ENCODE measurements at places on chromosomes 1 and 21.

DNA sequence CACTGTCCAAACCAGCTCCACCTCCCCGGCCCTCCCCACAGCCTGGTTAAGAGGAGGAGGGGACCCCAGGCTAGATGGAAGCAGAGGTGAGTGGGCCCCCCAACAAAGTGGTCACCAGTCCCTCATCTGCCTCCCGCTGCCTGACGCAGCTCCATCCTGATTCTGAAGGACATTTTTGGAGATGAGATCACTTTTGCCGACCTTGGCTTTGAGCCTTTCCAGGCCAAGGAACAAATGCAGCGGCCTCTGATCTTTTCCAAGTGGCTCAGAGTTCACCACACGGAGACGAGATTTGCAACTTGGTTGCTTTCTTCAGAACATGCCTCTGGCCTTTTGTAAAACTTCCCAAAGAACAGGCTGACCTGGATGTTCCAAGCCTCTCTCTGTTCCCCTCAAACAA is 223.1 kb downstream of the NPHP4 start:
- DNase-seq: no peak

DNA sequence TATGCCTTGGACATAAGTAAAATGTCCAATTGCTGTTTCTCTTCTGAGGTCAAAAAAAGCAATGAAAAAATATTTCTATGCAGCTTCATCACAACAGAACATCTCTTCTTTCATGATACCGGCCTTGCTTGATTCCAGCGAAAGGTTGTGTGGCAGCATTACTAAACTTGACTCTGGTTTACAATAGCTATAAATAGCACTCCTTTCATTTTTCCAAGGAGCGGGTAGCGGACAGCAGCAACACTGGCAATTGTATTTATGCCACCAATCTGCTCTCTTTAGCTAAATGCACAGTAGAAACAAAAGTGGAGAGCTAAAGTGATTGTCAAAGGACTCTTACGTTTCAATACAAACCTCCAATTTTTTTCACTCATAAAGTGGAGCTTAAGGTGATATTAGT is 7.5 kb upstream of the DAB1 start:
- DNase-seq: no peak

DNA sequence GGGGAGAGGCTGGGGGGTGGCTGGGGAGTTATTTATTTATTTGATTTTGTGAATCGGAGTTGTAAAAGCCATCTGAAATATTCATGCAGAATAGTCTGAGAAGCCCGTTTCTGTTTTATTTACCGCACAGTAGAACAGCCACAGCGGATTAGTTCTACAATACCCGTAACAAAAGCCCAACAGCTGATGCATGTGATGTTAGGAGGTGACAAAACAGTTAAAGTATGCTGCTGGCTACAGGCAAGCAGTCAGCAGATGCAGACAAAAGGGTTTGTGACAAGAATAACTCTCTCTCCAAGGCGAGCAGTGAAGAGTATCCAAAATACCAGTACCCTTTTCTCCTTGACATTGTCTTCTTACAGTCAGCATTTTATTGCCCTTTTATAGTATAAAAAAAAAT is 42.0 kb downstream of the PROX1 start:
- no peak for DNase-seq

DNA sequence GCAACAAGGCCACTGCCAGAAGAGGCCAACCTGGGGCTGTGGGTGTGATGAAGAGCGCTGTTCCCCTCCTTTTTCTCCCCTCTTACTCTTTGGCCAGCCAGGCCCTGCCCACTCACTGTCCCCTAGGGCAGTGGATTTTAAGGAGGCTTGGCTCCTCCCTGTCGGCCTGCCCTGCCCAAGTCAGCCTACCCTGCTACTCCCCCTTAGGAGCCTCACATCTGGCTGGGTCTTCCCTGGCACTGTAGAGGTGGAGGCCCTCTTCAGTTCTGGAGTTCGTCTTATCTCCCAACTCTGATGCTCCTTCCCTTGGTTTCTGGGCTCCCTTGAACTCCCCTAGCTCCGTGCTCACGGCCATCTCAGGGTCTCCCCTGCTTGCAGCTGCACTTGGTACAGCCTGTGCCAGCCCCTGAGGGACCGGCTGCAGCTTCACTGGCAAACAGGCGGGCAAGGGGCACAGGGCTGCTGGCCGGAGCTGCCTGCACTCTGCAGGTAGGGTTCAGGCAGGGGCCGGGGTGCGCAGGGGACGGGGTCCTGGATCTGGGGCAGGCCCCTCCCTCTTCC is 4.0 kb downstream of the AMPD2 start:
- DNase-seq: no peak

DNA sequence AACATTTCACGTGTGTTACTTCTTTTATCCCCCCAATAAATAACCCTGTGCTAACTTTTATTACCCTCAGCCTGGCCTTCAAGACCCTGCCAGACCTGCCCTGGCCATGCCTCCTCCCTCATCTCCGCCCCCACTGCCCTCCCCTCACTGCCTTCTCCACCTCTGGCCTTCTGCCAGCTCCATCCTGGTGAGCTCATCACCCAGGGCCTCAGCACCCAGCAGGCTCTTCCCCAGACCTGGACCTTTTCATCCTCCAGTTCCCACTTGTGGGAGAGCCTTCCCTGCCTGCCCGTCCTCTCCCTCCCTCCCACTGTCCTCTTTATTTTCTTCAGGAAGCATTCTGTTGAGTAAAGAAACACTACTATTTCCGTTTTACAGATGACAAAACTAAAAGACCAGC is 72.0 kb downstream of the SLC66A1 start:
- no peak for DNase-seq

DNA sequence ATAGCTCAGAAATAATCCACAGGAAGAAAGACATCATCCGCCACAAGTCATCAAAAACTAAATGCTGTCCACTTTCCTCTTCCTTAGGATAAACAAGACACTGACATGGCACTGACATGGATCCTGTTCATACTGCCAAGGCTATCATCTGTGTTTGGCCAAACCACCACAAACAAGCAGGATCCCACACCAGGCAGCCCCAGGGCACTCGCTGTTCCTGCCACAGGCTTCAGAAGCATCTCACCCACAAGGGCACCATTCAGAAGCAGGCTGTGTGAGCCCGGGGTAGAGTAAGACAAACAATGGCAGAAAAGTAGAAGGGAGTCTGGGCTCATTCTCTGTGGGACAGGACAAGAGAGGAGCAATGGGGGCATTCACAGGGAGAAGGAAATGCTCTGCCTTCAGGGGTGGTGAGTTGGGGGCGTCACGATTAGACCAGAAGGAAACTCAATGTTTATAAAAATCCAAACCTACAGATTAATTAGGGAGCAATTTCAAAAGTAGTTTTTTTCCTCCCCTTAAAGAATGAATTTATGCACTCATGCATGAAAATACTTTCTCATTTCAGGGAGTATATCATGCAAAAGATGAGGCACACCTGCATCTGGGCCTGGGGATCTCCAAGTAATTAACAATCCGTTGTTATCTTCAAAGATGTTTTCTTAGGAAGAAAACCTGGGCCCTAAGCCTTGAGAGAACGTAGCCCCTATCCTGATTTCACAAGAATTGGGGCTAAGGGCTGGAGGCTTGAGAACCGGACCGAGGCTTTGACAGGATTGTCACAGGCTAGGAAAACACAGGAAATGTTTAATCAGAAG is 43.3 kb upstream of the ATP1A1 start:
- DNase-seq: no peak

DNA sequence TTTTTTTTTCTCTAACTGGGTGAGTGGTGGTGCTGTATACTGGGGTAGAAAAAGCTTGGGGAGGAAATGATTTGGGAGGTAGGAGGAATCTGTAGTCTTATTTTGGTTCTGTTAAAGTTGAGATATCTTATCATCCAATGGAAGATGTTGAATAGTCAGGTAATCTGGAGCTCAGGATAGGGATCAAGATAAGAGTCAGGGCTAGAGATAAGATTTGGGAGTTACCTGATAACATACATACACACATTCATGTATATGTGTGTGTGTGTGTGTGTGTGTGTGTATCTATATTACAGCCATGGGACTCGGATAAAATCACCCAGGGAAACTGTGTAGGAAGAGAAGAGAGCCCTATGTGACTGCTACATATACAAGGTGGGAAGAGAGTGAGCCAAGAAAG is 8.1 kb downstream of the PCAT6 start:
- DNase-seq: no peak

GRCh38 chr1:184716158-184716557 is 38.5 kb downstream of the EDEM3 start:
- DNase-seq: no peak

DNA sequence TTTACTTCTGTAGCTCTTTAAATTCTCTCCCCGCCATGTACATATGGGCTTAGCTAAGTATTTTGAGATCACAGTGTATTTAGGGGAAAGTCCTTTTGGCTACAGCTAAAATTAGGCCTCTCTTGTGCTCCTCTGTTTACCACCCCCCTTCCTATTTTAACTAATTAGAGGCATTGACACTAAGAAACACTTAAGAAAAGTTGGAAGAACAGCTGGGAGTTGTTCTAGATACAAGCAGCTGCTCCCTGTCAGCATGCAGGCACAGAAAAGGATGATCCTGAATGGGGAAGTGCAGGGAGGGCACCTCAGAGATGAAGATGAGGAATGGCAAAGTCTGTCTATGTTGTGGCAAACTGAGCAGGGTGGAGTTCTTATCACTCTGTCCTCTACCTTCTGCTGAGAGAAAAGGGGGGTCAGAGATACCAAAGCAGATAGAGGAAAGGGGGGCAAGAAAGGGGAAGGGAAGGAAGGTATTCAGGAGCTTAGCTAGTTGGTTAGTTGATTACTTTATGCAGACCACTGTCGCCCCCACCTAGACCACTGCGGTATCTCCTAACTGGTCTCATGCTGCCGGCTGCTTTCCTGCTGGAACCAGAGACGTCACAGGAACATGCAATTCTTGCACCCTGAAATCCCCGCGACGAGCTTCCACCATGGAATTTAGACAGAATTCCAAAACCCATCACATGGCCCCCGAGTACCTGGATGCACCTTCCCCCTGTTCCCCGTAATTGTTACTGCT is 82.4 kb upstream of the HOOK1 start:
- no peak for DNase-seq

GRCh38 chr21:24420689-24421088 is 1186.6 kb downstream of the MRPL39 start:
- no peak for DNase-seq

- DNase-seq: no peak
Observed at GRCh38 chr1:91949356-91949699, at the start of gene BRDT. BRDT (plus strand) TSS chr1:91949401; CDS start chr1:91962755, 13,354 bp downstream.

DNA sequence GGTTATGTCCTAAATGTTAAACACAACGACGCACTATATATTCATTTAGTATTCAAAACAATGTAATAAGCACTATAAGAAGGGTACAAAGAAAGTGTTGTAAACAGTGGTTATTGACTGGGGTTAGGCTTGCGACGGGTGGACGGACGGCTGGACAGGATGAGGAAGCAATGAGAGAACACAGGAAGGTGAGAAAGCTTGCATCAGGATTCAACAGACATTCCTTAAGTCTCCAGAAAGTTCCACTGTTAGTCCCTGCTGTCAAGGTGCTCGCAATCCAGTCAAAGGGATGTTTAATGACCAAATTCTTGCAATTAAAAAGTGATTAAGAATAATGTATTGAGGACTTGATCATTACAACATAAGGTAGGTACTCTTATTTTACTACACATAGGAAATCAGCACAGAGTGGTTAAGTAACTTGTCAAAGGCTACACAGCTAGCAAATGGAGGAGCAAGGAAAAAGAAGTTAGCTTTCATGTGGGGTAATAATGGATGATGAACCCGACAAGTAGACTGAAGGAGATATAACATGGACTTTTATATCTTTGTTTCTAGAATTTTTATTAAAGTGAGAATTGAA is 994 bp upstream of the ACBD6 start:
- DNase-seq: no peak

DNA sequence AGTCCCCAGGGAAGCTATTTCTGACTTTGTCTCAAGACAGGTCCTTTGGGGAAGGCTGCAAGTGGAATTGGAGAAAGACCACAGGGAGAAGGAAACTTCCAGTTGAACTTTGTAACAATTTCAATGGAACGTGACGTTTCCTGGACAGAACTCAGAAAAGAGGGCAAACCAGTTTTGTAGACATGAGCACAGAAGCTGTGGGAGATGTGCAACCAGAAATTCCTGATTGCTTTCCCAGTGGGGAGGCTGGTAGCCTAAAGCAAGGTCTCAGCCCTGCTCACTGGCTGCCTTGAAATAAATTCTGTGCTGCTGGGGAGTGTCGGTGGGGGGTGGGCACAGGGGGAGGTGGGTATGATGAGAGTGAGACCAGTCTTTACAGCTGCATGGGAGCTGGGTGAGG is 1206.7 kb upstream of the ADGRL2 start:
- DNase-seq: no peak

DNA sequence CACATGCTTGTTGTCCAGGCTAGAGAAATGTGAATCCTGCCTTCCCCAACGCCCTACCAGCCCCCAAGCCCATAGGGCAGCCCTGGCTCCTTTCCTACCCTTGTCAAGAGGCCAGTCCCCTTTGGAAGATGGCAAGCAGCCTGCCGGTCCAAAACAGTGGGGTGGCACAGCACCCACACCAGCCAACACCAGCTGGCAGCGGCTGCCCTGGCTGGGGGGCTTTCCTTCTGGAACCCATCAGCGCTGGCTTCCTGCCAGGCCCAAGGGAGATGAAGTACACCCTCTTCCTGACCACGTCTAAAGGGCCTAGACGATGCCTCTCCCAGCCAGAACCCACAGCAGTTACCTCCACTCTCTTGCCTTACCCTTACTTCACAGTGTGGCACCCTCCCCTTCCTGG is 24.2 kb downstream of the KCNN3 start:
- no peak for DNase-seq

- no peak for DNase-seq
Observed at GRCh38 chr1:24878775-24879742, 51.0 kb downstream of the RUNX3 start.

DNA sequence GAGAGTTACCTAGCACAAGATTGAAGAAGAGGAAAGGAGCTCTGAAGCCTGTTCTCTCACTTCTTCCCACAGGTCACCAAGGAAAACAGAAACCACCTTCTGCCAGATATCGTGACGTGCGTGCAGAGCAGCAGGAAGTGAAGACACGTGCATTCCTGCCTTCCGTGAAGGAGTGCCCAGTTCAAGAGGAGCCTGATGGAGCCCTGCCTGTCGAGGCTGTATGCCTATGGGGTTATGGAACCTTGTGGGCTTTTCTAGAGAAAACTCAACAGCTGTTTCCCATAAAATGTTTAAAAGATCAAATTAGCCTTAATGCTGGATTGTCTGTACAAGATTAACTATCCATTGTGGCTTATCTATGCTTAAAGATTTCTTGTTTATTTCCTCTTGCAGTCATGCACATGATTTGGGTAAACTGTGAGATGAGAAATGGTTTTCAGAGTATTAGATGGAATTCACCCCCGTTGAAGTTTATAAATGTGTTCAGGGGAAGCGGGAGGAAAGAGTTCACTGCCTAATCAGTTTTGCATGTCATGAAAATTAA is 27.8 kb downstream of the NTPCR start:
- no peak for DNase-seq

GRCh38 chr1:172485626-172486025 is 41.8 kb upstream of the PIGC start:
- DNase-seq: no peak

DNA sequence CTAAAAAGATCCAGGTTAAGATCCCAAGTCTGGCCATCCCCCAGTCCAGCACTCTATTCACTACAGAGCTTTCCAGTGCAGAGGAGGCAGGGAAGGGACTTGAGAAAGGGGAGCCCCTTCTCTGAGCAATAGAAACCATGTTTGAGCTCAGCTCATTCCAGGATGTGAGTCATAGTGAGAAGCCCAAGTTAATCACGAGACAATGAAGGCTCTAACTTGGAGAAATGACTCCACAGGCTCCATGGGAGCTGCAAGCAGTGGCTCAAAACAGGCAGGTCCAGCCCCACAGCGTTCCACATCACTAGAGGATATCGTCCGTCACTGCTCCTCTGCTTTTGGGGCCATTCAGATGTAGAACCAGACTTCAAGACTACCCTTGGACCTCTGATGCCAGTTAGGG is 59.1 kb downstream of the CAMK2N1 start:
- no peak for DNase-seq

- no peak for DNase-seq
Observed at GRCh38 chr1:143611159-143611558, 360.6 kb downstream of the FAM72C start.
